ENCODE measurements at places on chromosomes 6 and 20.

- no peaks in the 10 kb centered on the region for H3K36me3 ChIP-seq
- H3K4me1 ChIP-seq, result peaks cover 38% of the 10 kb centered on the region
- H3K27ac ChIP-seq, result no peak overlapping the region
- no peaks in the 10 kb centered on the region for H3K27me3 ChIP-seq
- DNase-seq, result peak; percentile 48
- no peak overlapping the region for H3K4me3 ChIP-seq
These were observed 155.3 kb upstream of the SYNCRIP start for GRCh38 chr6:85797993-85798392.

DNA sequence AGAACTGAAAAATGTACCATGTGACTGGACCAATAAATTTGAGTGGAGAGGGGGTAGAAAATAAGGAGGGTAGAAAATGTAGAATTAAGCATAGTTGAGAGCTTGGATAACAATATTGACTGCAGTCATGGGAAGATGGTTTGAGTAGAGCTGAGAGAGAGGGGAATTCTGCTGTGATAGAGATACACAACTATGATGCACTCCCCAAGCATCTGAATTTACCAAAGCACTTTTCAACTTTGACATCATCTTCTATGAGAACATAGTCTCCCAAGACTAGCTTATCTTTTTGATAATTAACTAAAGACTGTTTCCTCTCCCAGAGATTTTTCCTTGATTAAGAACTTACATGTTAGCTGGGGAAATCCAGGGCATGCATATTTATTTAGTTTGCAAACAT is 103.1 kb downstream of the TNFRSF21 start:
- no peak for DNase-seq
- H3K4me1 ChIP-seq, result peaks cover 11% of the 10 kb centered on the region
- no peak overlapping the region for H3K27ac ChIP-seq
- no peak overlapping the region for H3K4me3 ChIP-seq

GRCh38 chr20:45105317-45105716 is 4.4 kb upstream of the KCNS1 start:
- H3K4me1 ChIP-seq, result peaks cover 10% of the 10 kb centered on the region
- DNase-seq, result peak; percentile 19
- no peaks in the 10 kb centered on the region for H3K27me3 ChIP-seq
- no peak overlapping the region for H3K4me3 ChIP-seq

DNA sequence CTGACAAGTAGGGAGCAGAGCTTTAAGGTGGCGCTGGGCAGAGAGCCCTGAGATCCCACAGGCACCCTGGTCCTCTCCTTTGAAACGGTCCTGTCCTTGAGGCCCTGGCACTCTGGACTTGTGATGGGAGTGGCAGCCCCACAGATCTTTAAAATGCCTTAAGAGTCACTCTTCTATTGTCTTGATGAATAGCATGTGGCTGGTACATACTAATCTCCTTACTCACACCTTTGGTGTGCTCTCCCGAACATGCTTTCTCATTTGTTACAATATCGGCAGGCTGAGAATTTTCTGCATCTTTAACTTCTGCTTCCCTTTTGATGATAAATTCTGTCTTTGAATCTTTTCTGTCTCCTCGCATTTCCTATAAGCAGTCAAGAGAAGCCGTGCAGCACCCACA is 333.8 kb downstream of the TFAP2A start:
- no peak overlapping the region for H3K4me3 ChIP-seq
- peaks cover 42% of the 10 kb centered on the region for H3K27me3 ChIP-seq
- no peak for DNase-seq
- no peak overlapping the region for H3K27ac ChIP-seq
- H3K4me1 ChIP-seq, result no peaks in the 10 kb centered on the region

DNA sequence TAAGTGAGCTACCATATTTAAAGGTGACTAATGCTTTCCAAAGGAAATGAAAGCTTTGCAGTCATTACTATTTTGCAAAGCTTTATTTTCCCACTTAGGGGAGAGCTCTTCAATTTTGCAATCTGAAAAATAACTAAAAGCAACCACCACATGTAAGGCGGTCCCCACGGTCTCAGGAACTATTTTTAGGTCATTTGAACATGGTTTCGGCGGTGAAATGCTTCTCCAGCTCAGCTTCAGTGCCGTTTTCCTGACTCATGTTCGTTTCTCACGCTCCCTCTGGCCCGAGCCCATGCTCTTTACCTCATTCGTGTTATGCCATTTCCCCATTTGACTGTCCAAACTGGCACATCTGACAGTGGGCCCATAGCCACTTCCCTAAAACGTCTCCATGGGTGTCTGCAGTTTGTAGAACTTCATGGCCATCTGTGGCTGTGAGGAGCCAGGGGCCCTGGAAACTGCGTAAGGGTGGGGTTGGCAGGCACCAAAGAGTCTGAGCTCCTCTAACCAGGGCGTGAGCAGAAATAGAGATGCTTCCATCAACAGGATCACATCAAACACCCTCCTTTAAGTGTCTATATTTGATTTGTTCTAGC is 46.5 kb downstream of the ADTRP start:
- H3K27ac ChIP-seq, result no peak overlapping the region
- peaks cover 11% of the 10 kb centered on the region for H3K4me1 ChIP-seq
- no peaks in the 10 kb centered on the region for H3K27me3 ChIP-seq
- no peak overlapping the region for H3K4me3 ChIP-seq
- H3K36me3 ChIP-seq, result no peaks in the 10 kb centered on the region

GRCh38 chr20:59382157-59382725 is 81.8 kb downstream of the EDN3 start:
- H3K4me3 ChIP-seq, result no peak overlapping the region
- no peak overlapping the region for H3K27ac ChIP-seq
- DNase-seq, result no peak
- H3K36me3 ChIP-seq, result no peaks in the 10 kb centered on the region
- H3K4me1 ChIP-seq, result no peaks in the 10 kb centered on the region

GRCh38 chr6:43124481-43124880 is 46.6 kb upstream of the SRF start:
- H3K27ac ChIP-seq, result no peak overlapping the region
- DNase-seq, result no peak
- H3K4me1 ChIP-seq, result peaks cover 20% of the 10 kb centered on the region
- H3K27me3 ChIP-seq, result no peaks in the 10 kb centered on the region

DNA sequence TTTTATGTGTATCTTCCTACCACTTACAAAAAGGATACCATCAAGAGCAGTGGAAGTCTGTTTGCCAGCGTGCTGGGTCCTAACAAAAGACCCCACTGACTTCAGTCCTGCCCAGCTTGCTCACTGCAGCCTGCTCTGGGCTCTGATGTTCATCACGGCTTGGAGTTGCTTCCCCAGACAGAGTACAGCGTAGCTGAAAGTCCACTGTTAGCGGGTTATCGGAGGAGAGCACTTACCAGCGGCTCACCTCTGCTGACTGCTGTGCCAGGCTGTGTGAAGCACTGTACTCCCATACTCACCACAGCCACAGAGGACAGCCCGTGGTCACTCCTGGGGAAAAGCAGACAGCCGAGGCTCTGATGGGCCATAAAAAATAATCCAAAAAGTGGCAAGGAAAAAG is 40.2 kb downstream of the CTCFL start:
- no peaks in the 10 kb centered on the region for H3K36me3 ChIP-seq
- DNase-seq, result no peak
- H3K27me3 ChIP-seq, result no peaks in the 10 kb centered on the region
- H3K4me3 ChIP-seq, result no peak overlapping the region
- no peak overlapping the region for H3K27ac ChIP-seq
- no peaks in the 10 kb centered on the region for H3K4me1 ChIP-seq

- H3K27ac ChIP-seq, result peak overlapping the region; percentile 12
- DNase-seq, result no peak
- no peaks in the 10 kb centered on the region for H3K36me3 ChIP-seq
- no peaks in the 10 kb centered on the region for H3K27me3 ChIP-seq
These were observed 659.7 kb upstream of the FLRT3 start for GRCh38 chr20:14996883-14997672.

DNA sequence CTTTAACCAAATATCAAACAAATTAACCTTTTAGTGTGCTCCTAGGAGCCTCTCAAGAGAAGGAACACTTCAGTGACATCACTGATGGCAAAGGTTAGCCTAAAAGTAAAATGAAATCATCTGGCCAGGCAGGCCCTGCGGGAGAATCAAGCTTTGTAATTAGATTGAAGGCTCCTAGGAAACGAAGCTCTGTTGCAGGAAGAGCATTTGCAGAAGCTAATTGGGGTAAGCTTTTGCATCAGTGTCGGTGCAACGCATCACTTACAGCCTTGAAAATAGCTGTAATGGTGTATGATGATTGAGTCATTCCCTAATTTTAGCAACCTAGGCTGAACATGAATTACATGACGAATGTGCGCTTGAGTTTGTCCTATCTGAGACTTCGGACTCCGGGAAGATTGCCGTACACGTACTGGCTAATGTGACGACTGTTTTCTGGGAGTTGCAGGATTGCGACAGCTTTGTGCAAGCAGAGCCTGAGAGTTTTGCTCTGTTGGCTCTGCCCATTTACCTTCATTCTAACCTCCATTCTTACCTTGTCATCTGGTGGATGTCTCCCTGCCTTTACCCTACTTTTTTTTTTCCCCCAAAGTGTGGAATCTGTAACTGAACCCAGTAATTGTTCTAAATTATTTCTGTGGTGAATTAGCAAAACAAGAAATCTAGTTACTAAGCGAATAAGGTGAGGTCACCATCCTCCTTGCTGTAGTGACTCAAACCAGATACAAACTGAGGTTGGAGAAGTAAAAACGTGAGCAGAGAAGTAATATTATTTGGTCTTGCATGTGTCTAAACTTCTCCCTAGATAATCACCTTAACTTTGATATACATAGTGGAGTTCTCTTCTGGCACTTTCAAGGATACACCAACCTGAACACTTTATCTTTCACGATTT is 675.9 kb upstream of the CITED2 start:
- H3K36me3 ChIP-seq, result no peaks in the 10 kb centered on the region
- DNase-seq, result peak; percentile 22

GRCh38 chr6:23334360-23334759 is 765.0 kb downstream of the HDGFL1 start:
- no peak overlapping the region for H3K4me3 ChIP-seq
- no peaks in the 10 kb centered on the region for H3K4me1 ChIP-seq
- DNase-seq, result no peak
- H3K27me3 ChIP-seq, result no peaks in the 10 kb centered on the region

- DNase-seq, result no peak
- H3K36me3 ChIP-seq, result no peaks in the 10 kb centered on the region
- no peak overlapping the region for H3K4me3 ChIP-seq
- H3K27ac ChIP-seq, result no peak overlapping the region
- H3K4me1 ChIP-seq, result peaks cover 30% of the 10 kb centered on the region
These were observed 49.0 kb downstream of the SSR1 start for GRCh38 chr6:7264041-7264440.

GRCh38 chr6:107813555-107814194 is 10.4 kb downstream of the SCML4 start:
- no peak overlapping the region for H3K4me3 ChIP-seq
- H3K4me1 ChIP-seq, result no peaks in the 10 kb centered on the region
- no peaks in the 10 kb centered on the region for H3K36me3 ChIP-seq
- H3K27me3 ChIP-seq, result peaks cover 29% of the 10 kb centered on the region

DNA sequence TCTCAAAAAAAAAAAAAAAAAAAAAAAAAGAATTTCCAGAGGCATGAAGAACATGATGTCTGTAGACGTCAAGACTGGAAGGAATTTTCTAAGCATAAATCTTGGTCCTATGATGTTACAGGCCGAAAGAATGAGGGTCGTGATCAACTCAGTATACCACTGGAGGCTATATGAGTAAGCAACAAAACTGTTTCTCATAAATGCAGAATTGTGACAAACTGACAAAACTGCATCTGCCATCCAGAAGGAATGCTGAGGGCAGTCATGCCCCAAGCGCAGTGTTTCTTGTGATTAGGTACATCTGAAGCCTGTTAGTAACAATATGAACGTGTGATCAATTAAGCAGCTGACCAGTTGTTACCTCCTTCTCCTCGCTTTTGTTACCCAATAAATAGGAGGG is 43.5 kb upstream of the ADGRG6 start:
- no peaks in the 10 kb centered on the region for H3K27me3 ChIP-seq
- H3K27ac ChIP-seq, result no peak overlapping the region
- DNase-seq, result no peak
- no peak overlapping the region for H3K4me3 ChIP-seq

GRCh38 chr6:109323241-109323640 is 59.0 kb downstream of the CD164 start:
- H3K27me3 ChIP-seq, result no peaks in the 10 kb centered on the region
- no peak overlapping the region for H3K27ac ChIP-seq
- no peak for DNase-seq
- no peak overlapping the region for H3K4me3 ChIP-seq

- H3K36me3 ChIP-seq, result no peaks in the 10 kb centered on the region
- H3K27me3 ChIP-seq, result no peaks in the 10 kb centered on the region
- H3K4me1 ChIP-seq, result peaks cover 80% of the 10 kb centered on the region
These were observed 112.2 kb upstream of the ARMC2 start for GRCh38 chr6:108736002-108736361.

DNA sequence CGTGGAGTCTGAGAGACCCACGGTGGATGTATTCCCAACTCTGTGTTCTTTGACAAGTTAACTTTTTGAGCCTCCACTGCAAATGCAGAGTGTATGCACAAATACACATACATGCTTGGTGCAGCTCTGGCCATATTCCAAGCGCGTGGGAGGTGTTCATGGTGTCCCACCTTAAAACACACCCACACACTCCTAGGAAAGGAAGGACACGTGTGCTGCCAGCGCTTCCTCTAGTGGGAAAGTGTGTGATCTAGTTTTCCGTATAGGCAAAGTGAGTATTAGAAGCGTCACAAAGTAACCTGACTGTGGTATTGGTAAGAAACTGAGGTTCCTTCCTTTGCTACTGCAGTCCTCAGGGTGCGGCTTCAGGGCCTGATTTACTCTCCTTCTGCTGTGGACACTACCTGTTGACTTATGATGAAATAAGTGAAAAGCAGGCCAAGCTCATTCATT is 36.0 kb upstream of the MPC1 start:
- no peak overlapping the region for H3K4me3 ChIP-seq
- peaks cover 10% of the 10 kb centered on the region for H3K4me1 ChIP-seq
- H3K27me3 ChIP-seq, result no peaks in the 10 kb centered on the region
- no peak overlapping the region for H3K27ac ChIP-seq
- DNase-seq, result no peak

DNA sequence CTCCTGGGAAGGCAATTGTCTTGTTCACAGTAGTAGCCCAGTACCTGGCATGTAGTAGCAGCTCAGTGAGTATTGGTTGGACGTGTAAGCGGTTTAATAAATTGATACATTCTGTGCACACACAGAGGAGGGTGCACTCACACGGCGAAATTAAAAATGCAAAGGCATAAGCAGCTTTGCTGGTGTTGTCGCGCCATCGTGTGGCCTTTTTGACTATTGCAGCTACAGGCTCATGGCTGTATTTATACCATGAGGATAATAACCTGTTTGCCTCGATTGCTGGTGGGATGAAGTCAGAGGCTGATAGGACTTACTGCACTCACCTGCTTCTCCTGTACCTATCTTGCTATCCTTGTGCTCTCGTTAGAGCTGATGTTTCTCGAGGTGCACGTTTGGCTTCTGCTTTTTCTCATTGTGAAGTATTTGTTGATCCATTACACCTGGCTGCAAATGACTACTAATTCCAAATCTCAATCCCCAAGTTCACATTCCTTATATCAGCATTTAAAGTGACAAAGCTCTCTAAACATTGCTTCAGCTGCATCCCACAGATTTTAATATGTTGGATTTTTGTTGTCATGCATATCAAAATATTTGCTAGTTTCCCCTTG is 61.5 kb downstream of the TBXT start:
- H3K27me3 ChIP-seq, result peaks cover 10% of the 10 kb centered on the region
- H3K4me1 ChIP-seq, result no peaks in the 10 kb centered on the region
- H3K36me3 ChIP-seq, result no peaks in the 10 kb centered on the region
- no peak overlapping the region for H3K4me3 ChIP-seq
- peak; percentile 75 for DNase-seq

All from PC-3 (cell line).